ENCODE measurements at places on chromosomes 7 and 10.
A peak's percentile ranks its signal among the peaks of the same experiment; 100 is the strongest.

DNA sequence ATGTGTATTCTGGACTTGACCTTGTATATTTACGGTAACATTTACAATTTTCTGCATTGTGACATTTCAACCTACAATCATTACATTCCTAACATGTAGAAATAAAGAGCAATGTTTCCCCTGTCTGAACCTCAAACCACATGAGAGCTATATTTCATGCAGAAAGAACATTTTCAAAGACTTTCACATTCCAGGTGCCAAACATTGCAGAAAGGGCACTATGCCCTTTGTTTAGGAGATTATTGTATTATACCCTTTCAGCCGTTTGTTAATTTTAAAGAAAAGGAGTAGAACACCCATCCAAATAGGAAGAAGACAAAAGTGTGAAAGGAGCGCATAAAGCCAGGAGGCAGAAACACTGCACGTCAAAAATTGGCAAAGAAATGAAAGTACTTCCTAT lies 260.4 kb downstream of the RELN start:
- no peak for DNase-seq

- DNase-seq = peak; percentile 93
Observed at GRCh38 chr10:43816351-43817321, 168.0 kb upstream of the ZNF32 start.

GRCh38 chr7:106110885-106111654 lies 1.0 kb downstream of the SYPL1 start:
- DNase-seq = no peak

DNA sequence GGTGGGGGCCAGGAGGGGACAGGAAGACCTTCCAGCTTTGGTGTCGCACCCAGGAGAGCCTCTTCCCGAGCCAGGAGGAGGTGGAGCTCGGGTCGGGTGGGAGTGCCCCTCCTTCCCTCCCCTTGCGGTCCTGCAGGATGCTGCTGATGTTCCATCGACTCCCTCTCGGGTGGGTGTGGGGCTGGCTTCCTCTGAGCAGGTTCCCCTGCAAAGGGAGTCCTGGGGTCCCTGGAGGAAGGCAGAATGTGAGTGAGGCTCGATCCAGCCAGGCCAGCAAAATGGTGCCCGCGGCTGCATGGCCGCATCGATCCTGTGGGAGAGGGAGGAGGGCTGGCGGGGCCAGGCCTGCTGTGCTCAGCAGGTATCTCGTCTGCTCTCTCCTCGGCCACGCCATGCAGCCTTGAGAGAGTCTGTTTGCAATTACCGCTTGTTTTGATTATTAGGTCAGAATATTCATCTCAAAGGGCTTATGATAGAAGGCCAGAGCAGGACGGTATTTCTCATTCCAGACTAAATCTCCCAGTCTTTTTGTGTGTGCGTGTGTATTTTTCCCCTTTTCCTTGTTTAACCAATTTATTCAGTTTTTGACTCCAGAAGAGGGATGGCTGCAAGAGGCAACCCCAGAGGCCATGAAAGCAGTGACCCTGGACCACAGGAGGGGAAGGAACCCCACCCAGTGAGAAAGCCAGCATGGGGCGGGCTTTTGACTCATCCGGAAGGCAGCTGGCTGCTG lies 137.3 kb upstream of the ZMIZ1 start:
- DNase-seq = peak; percentile 53

- DNase-seq = no peak
Observed at GRCh38 chr7:78063758-78064157, 265.2 kb downstream of the PHTF2 start.

DNA sequence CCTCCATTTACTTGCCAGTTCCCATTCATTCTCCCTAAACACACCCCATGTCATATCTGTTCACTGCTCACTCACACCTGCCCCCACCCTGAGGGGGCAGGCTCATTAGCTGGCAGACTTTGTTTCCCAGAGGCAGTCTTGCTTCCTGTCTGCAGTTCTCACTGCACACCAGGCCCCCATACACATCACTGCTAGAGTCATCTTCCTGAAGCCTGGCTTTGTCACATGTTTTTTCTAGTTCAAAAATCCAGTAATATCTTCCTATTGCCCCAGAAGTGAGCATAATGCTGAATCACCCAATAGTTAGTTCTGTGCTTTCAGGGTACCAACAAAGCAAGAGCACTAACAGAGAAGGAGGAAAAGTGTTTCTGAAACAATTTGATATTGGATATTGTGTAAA lies 1.9 kb downstream of the LRRC72 start:
- DNase-seq = no peak

DNA sequence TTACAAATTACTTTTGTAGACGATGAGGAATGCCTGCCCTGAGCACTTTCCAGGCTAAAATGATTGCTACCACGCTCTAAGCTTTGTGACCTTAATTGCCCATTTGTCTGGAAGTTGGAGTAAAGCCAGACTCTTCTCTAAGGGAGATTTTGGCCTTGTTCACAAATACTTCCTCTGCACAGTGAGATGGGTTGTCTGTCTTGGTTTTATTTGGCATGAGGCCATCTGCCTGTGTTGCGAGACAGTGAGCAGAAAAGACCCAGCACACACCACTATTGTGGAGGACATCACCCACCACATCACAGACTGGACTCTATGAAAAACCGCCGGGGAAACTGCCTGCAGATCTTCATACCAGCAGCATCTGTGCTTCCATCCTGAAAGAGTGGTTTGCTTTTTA lies 138.4 kb downstream of the BICC1 start:
- DNase-seq = no peak

GRCh38 chr10:31702005-31702404 lies 226.6 kb downstream of the ARHGAP12 start:
- no peak for DNase-seq

- no peak for DNase-seq
Observed at GRCh38 chr7:132573251-132573955, 2.9 kb downstream of the PLXNA4 start.

DNA sequence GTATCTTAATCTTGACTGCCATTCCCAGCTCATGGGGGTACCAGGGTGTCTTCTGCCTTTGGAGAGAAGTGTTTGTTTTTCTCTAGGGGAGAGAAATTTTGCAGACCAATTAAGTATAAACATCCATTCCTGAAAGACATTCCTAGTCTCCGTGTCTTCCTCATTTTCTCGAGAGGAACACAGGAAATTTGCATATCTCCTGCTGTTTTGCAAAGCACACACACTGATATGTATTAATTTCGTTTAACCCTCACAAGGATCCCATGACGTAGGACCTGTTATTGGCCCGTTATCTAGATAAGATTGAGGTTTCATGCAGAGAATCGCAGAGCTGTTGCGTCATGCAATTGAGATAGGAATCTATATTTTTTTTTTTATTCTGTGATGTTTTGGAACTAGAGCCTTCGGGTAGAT lies 944 bp downstream of the RHBDD2 start:
- no peak for DNase-seq

GRCh38 chr7:84617265-84618030 lies 422.9 kb upstream of the SEMA3A start:
- no peak for DNase-seq

DNA sequence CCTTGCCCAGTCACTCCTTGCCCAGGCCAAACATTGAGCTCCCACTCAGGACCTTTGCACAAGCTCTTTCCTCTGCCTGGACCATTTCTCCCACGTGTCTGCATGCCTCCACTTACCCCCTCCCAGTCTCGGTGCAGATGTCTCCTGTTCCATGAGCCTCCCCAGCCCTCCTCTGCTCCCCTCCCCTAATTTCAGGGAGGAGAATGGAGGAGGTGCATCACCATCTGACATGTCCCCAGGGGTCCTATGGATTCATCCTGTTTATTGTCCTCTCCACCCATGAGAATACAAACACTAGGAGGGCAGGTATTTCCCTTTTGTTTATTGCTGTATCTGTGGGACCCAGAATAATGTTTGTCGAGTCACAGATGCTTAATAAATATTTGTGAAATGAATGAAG lies 8.6 kb upstream of the GRID2IP start:
- no peak for DNase-seq

DNA sequence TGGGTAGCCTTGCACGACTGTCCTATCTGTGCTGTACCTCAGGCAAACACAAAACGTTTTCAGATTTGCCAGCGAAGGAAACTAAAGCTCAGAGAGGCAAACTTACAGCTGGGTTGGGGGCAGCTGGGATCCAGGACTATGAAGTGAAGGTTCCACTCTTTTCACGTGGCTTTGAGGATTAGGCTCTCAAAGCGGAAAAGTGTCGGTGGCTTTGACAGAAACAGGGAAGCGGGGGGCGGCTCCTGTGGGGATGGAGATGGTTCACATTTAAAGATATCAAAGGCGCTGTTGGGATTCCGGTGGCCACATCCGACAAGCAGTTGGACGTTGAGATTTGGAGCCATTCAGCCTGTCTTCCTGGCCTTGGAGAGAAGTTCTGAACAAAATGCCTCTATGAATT lies 958.3 kb upstream of the ZNF722 start:
- no peak for DNase-seq

GRCh38 chr7:130831817-130832481 lies 97.9 kb upstream of the KLF14 start:
- no peak for DNase-seq

GRCh38 chr7:931871-932650 lies 22.4 kb downstream of the ADAP1 start:
- no peak for DNase-seq

- DNase-seq = no peak
Observed at GRCh38 chr10:27747096-27747451, 1.5 kb upstream of the MKX start.

GRCh38 chr7:8531991-8532515 lies 98.6 kb downstream of the NXPH1 start:
- DNase-seq = no peak

GRCh38 chr10:30940256-30940655 lies 91.4 kb downstream of the ZNF438 start:
- DNase-seq = no peak

GRCh38 chr10:6951732-6952131 lies 371.7 kb upstream of the PRKCQ start:
- no peak for DNase-seq

DNA sequence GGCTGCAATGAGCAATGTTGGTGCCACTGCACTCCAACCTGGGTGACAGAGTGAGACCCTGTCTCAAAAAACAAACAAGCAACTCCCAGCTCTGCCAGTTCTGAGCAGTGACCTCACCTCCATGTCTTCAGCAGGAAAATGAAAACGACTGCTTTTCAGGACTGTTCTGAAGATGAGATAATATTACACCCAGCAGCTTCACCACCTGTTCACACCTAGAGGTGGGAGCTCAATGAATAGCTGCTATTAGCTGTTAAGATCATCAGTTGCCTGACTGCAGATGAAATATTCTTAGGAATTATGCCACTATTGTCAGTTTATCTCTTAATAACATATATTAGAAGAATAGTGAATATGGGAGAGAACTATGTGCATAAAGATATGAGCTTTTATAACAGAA lies 48.4 kb upstream of the CYTH3 start:
- no peak for DNase-seq

DNA sequence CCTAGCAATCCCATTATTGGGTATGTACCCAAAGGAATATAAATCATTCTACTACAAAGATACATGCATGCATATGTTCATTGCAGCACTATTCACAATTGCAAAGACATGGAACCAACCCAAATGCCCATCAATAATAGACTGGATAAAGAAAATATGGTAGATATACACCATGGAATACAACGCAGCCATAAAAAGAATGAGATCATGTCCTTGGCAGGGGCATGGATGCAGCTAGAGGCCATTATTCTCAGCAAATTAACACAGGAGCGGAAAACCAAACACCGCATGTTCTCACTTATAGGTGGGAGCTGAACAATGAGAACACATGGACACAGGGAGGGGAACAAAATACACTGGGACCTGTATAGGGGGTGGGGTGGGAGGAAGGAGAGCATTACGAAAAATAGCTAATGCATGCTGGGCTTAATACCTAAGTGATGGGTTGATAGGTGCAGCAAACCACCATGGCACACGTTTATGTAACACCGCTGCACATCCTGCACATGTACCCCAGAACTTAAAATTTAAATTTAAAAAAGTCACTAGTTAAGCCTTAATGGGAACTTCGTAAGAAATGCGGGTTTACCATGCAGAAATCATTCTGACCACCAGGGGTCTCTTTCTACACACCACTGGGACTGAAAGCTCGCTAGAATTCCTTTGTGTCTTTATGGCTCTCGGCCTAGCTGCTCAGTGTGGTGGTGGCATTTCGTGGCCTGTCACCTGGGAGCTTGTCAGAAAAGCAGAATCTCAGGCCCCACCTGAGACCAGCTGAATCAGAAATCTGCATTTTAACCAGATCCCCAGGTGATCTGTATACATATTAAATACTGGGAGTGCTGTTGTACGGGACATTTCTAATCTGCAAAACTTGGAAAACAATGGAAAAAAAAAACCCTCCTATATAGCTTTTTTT lies 9.5 kb downstream of the ANKRD1 start:
- no peak for DNase-seq

- DNase-seq = peak; percentile 33
Observed at GRCh38 chr10:62153191-62153590, 115.5 kb downstream of the RTKN2 start.

DNA sequence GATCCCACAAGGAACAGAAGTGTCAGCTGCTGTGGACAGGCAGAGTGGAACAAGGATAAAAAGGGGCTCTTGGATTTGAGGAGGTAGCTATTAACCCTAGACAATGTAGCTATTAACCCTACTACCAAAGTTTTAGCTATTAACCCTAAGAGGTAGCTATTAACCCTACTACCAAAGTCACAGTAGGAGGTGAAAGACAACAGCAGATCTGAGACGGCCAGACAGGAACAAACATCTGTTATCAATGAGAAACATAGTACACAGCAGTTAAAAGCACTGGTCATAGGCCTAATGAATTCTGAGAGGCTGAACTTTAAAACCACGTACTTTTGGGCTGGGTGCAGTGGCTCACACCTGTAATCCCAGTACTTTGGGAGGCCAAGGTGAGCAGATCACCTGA lies 11.9 kb downstream of the ERCC6 start:
- no peak for DNase-seq

DNA sequence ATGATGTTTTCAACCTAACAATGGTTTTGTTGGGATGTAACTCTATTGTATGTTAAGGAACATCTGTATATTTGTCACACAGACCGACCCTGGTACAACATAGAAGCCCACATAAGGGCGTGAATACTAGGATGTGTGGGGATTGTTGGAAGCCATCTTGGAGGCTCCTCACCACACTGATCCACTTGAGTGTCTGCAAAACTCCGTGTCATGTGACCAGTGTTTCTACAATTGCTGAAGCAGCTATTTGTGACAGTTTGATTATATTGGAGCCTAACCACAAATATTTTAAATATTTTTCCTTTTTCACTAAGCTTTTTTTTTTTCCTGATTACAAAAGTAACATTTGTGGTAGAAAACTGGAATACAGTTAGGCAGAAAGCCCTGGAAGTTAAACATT lies 27.9 kb downstream of the RALA start:
- DNase-seq = no peak

All from AG04449 (cell line).